ENCODE measurements at places on chromosomes 4 and X.

DNA sequence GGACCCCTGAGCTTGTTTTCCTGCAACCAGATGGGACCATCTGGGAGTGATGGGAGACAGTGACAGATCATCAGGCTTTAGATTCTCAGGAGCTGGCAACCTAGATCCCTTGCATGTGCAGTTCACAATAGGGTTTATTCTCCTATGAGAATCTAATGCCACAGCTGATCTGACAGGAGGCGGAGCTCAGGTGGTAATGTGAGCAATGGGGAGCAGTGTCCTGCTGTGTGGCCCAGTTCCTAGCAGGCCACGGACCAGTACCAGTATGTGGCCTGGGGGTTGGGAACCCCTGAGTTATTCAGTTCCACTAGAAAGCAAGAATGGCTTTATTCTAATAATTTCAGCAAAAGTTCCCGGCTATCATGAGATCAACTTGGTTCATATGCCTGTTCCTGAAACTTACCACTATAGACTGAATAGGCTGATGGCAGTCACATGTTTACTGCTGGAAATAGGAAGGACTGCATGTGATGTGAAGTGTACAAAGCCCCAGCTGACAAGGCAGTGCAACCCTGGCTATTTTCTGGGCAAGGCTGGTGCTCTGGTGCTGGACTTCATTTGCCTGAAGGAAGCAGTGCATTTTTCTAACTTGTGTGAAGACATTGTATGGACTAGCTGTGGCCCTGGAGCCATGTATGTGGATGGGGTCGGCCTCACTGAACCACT is 107.2 kb downstream of the SPRY1 start:
- DNase-seq, result no peak

GRCh38 chr4:13559413-13559812 is 15.1 kb upstream of the NKX3-2 start:
- no peak for DNase-seq

DNA sequence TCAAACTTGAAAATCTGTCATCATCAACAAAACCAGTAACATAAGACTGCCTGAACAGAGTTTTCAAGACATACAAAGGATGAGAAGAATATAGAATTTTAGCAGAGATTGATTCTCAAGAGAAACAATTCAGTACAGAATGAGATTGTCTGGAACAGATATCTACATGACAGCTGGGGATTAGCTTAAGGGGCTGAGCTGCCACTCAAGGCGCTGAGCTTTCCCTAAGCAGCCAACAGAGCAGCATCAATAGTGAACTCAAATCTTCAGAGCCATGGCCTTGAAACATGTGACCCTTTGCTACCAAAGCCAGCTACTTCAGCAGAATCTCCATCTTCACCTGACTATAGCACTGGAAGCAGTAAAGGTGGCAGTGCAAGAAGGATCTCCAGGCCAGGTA is 24.3 kb upstream of the PCDH10 start:
- no peak for DNase-seq

DNA sequence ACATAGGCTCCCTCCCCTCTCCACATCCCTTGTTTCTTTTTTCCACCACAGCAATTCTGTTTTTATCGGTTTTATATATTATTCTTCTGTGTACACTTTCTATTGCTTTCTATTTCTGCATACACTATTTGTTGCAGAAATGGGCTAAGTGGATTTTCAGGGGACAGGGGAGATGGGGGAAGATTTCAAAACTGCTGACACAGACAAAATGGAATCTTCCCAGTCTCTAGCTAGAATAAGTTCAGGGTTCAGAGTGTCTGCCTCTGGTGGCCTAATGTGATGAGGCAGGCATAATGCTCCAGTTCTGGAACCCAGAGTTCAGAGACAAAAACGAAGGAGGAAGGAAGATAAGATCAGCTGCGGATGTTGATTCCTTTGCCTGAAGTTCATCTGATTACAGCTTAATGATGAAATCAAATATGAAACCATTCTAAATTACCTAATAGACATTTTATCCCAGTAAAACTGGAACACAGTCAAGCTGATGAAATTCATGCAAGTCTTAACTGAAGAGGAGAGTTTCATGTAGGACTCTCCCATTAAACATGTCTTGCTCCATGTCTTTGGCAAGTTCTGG is 447.1 kb downstream of the AFF2 start:
- DNase-seq, result no peak

GRCh38 chr4:182434720-182435119 is 191.5 kb downstream of the TENM3 start:
- DNase-seq, result no peak

DNA sequence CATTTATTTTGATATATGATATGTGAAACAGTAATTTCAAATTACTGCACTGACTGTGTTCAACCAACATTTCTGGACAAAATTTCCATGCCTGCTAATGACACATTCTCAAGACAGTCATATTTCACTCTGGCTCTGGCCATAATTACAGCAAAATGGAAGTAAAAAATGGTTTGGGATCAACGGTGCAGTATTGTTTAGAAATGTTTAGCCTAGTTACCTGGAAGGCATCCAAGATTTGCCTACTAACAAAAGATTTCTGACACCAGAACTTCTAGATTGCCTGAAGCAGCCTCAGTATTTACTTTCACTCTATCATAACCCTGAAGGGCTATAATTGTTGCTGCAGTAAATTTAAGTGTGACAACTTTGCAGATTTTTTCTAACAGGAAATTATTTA is 416.3 kb downstream of the PCDH10 start:
- DNase-seq, result peak; percentile 34

DNA sequence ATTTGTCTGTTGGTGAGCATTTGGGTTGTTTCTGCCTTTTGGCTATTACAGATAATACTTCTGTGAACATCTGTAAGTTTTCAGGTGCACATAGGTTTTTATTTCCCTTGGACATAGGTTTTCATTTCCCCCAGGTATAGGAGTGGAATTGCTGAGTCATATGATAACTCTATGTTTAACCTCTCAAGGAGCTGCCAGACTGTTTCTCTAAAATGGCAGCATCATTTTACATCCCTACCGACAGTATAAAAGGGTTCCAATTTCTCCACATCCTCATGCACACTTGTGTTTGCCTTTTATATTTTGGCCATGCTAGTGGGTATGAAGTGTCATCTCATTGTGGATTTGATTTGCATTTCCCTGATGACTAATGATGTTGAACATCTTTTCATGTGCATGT is 53.5 kb downstream of the TMEM164 start:
- DNase-seq, result no peak

- DNase-seq, result no peak
Observed at GRCh38 chrX:35289952-35290351, 347.4 kb downstream of the FAM47B start.

DNA sequence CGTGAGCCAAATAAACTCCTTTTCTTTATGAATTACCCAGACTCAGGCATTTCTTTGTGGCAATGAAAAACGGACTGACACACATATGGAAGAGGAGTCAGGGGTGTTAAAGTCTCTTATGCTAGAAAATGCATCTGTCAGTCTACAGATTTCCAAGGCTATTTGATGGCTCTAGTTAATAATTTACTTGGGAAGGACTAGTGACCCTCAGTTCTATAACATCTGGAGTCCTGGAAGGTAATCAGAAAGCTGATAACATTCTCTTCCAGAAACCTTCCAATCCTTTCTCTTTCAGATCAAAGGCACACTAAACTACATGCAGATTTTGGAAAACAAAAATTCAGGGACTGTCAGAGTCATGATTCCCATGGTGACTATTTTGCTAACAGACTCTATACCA is 142.0 kb upstream of the TEX13D start:
- no peak for DNase-seq

GRCh38 chr4:3122081-3122563 is 47.6 kb downstream of the HTT start:
- DNase-seq, result no peak

GRCh38 chr4:92885632-92886031 is 581.9 kb downstream of the GRID2 start:
- DNase-seq, result no peak

DNA sequence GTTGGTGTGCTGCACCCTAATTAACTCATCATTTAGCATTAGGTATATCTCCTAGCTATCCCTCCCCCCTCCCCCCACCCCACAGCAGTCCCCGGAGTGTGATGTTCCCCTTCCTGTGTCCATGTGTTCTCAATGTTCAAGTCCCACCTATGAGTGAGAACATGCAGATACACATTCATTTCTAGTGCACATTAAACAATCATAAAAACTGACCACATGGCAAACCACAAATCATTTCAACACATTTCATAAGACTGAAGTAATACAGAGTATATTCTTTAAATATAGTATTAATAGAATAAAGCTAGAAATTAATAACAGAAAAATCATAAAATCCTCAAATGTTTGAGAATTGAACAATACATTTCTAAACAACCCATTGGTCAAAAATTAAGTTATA is 34.1 kb downstream of the PRKG2 start:
- no peak for DNase-seq

DNA sequence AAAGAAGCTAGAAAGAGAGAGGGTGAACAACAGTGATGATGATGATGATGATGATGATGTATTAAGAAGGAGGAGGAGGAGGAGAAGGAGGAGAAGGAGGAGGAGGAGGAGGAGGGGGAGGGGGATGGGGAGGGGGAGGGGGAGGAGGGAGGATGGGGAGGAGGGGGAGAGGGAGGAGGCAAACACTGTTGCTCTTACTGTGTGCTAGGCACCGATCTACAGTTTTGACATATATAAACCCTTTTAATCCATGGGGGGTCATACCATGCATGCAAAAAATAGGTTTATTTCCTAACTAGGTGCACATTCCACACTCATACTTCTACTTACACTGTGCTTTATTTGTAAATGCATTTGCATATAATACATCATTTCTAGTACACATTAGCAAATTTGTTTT is 482.8 kb upstream of the FAM241A start:
- no peak for DNase-seq

DNA sequence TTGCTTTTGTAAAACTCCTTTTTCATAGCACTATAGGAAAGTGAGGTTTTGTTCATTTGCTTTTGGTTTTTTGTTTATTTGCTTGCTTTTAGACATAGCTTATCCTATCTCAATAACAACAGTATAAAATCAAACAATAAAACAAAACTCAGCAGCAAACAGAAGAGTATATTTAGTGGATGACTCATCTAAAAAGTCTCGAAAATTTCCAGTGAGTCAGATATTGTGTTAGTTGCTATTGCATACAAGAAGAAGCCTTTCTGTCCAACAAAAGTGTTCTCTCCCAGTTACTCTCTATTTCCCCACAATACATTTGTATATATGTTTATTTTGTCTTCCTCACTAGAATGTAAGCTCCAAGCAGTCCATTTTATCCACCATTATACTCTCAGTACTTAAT is 36.0 kb upstream of the NPNT start:
- DNase-seq, result peak; percentile 60

- no peak for DNase-seq
Observed at GRCh38 chr4:55117511-55117910, 7.9 kb downstream of the KDR start.

DNA sequence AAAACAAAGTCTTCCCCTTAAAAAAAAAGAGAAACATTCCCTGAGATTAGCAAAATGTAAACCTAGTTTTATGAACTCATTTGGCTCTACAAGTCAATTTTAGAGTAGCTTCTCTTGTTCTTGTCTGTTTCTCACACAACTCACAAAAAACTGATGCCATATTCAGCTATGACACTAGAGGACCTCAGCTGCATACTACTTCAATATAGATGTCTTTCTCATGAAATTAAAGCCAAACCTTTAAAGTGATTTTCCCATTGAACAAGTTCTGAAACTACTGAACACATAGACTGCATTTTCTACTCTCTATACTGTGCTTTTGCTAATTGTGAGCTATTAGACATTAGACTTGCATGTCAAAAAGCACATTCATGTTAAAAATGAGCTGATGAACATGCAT is 49.8 kb downstream of the TBCK start:
- peak; percentile 42 for DNase-seq

DNA sequence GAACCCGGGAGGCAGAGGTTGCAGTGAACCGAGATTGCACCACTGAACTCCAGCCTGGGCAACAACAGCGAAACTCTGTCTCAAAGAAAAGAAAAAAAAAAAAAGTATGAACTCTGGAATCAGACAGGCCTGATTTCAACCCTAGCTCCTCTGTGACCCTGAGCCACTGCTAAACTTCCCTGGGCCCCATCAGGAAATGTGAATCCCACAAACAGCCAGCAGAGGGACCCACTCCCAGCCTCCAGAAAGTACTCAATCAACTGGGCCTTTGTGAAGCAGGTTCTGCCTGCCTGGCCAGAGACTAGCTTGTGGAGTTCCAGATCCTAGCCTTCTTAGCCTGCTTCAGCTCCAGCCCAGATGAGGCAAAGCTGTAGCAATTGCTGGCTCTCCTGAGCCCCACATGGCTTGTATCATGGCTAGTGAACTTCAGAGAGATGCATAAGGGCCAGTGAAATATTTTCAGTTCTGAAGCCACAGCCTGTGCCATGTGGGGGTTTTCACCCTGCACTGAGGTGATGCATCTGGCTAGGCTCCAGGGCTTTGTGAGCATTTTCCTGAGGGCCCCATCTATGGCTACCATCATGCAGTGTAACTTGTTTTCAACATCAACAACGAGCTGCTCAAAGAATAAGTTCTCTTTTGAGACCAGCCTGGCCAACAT is 7.2 kb upstream of the IDS start:
- no peak for DNase-seq

- peak; percentile 78 for DNase-seq
Observed at GRCh38 chrX:40996886-40997530, 88.2 kb upstream of the USP9X start.

DNA sequence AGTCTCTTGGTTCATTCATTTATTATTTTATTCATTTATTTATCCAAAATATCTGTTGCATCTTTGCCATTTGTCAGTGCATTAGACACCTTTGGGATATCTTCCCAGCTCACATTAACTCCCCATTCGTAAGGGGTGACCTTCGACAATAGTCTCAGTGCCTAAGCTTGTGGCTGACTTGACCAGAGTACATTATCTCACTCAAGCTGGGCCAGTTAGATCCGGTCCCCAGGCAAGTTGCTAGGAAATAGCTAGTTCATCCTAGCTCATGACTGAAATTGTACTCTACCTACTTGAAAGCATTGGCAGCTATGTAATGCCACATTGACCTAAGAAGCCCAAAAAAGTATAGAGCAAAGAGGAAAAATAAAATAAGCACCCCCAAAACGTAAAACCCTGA is 165.3 kb downstream of the FBXO8 start:
- DNase-seq, result no peak

GRCh38 chr4:6367371-6367851 is 97.8 kb downstream of the WFS1 start:
- DNase-seq, result no peak

- no peak for DNase-seq
Observed at GRCh38 chr4:183618681-183619080, 40.3 kb downstream of the RWDD4 start.

DNA sequence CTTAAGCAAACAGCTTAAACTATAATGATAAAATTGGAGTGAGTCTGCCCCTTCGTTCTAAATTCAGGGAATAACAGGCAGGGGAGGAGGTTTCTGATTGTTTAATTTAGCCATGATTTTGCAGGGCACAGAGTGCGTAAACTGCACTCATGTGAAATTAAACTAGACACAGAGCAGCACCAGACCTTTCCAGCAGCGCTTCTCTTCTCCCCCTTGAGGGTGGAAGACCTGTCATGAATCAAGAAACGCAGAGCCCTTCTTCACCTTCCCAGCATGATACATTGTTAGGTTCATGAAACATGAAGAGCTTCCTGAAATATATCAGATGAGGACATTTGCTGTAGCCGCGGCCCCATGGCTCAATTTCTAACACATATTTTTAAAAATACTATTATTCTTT is 63.1 kb downstream of the FAM114A1 start:
- DNase-seq, result no peak

- DNase-seq, result no peak
Observed at GRCh38 chr4:165873298-165874071, 448 bp downstream of the TLL1 start.
